Stimulated activated naive B cell treated with anti-CD40 and anti-IgM and Interleukin-4, amounts not matched to agents 10 μg/mL and 1 μg/mL and 100 μg/mL, for 72 hours (primary cell): ENCODE measurements at places on chromosomes 3 and 15.
A peak's percentile ranks its signal among the peaks of the same experiment; 100 is the strongest.

GRCh38 chr15:100860829-100861510 lies 18.7 kb upstream of the ALDH1A3 start:
- no peak overlapping the region for H3K4me3 ChIP-seq
- peaks cover 16% of the 10 kb centered on the region for H3K27me3 ChIP-seq
- peaks cover 7% of the 10 kb centered on the region for H3K4me1 ChIP-seq
- H3K36me3 ChIP-seq = no peaks in the 10 kb centered on the region
- H3K27ac ChIP-seq = no peak overlapping the region

- no peaks in the 10 kb centered on the region for H3K36me3 ChIP-seq
- DNase-seq = no peak
- peaks cover 38% of the 10 kb centered on the region for H3K27me3 ChIP-seq
- H3K4me3 ChIP-seq = no peak overlapping the region
- H3K27ac ChIP-seq = no peak overlapping the region
These were observed 44.0 kb upstream of the SMAD6 start for GRCh38 chr15:66658044-66658443.

DNA sequence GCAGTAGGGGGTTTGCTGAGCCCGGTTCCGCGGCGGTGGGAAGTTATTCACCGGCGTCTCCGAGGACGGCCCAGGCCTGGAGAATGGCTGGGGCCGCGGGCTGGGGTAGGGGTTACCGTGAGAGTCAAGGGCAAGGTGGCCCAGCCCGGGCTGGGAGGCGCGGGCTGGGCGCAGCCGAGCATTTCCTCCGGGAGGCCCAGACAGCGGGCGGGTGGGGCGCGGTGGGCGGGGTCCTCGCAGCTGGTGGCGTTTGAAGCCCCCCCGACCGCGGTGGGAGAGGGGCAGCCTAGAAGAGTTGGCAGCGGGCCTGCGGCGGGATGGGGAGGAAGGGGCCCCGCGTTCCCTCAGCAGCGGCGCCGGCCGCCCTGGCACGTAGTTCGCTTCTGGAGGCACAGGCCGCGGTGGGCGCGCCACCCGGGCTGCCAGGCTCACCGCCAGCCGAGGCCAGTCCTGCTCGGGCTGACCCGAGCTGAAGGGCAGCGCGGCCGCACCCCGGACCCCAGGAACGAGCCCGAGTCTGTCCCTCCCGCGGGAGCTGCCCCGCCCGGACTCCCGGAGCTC lies 960 bp upstream of the KLF13 start:
- no peak for DNase-seq
- peak overlapping the region; percentile 95 for H3K4me3 ChIP-seq
- H3K27ac ChIP-seq = peak overlapping the region; percentile 97

DNA sequence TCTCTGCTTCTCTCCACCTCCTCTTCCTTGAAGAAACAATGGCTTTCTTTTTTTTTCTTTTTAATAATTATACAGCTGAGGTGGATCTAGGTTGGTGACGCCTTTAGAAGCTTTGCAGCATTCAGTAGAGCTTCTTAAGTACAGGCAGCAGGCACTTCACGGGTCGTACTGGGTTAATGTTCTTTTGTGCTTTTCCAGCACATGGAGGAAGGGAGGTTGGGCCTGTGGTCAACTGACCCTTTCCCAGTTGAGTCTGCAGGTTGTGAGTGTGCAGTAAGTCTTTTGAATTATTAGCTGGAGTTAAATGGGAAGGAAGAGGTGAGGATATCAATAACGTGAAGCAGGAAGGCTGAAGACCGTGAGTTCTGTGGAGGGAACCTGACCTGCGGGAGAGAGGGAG lies 7.0 kb downstream of the TRAK1 start:
- H3K4me1 ChIP-seq = peaks cover 52% of the 10 kb centered on the region
- H3K27me3 ChIP-seq = no peaks in the 10 kb centered on the region
- DNase-seq = no peak
- no peak overlapping the region for H3K4me3 ChIP-seq
- H3K36me3 ChIP-seq = peaks cover 29% of the 10 kb centered on the region

DNA sequence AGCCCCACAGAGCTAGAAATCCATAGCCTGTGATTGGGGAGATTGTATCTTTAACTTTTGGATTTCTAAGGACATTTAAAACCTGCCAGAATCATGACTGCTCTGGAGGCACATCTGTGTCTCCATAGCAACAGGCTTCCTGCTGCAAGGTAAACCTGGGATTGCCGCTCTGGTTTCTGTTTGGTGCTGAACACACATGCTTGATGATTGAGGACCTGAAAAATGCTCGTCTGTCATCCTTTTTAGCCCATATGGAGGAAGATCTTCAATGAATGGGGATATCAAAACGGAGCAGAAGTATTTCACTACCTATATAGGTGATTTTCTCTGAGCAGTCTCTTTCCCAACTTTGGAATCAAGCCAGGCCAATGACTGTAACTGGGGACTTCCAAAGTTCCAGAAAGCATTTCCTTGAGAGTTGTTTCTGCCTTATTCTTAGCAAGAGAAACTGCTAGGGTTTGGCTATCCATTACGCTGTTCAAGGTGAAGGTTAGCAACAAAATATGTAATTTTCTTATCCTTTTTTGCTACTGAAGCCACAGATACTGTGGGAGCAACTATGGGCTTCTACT lies 96.5 kb upstream of the TNIK start:
- no peak for DNase-seq
- no peaks in the 10 kb centered on the region for H3K4me1 ChIP-seq
- no peak overlapping the region for H3K4me3 ChIP-seq
- no peaks in the 10 kb centered on the region for H3K27me3 ChIP-seq

GRCh38 chr3:146594843-146595482 lies 10.2 kb downstream of the PLSCR5 start:
- no peaks in the 10 kb centered on the region for H3K4me1 ChIP-seq
- no peaks in the 10 kb centered on the region for H3K27me3 ChIP-seq
- DNase-seq = no peak
- no peaks in the 10 kb centered on the region for H3K36me3 ChIP-seq

DNA sequence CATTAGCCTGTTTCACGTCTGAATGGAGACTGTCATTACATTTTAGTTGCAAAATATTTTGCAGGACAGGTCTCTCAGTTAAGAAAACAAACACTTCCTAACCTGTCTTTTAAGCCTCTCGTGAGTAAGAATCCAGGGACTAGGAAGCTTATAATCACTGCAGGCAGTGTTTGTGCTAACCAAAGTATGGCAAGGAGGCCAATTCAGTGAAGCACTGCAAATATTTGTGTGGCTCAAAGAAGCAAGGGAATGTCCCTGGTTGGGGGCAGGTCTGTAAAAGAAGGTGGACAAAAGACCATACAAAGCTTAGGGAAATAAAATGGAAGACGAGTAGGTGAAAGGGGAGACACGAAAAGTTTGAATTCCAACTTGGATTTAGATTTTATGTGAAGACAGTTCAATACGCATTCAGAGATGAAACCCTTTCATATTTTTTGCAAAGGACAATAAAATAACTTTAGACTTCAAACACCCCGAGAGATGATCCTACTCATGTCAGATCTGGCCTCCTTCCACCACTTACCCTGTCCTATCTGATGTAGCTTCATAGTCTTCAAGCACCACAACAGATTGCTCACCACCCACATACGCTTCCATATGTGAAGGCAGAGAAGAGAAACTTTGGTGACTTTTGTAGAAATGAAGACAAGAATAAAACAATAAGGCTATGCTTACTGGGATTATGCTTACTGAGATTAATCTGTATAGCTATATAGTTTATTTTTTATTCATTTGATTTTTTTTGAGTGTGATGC lies 240.9 kb downstream of the TUSC7 start:
- H3K36me3 ChIP-seq = no peaks in the 10 kb centered on the region
- H3K4me3 ChIP-seq = no peak overlapping the region
- no peak for DNase-seq
- no peaks in the 10 kb centered on the region for H3K27me3 ChIP-seq

DNA sequence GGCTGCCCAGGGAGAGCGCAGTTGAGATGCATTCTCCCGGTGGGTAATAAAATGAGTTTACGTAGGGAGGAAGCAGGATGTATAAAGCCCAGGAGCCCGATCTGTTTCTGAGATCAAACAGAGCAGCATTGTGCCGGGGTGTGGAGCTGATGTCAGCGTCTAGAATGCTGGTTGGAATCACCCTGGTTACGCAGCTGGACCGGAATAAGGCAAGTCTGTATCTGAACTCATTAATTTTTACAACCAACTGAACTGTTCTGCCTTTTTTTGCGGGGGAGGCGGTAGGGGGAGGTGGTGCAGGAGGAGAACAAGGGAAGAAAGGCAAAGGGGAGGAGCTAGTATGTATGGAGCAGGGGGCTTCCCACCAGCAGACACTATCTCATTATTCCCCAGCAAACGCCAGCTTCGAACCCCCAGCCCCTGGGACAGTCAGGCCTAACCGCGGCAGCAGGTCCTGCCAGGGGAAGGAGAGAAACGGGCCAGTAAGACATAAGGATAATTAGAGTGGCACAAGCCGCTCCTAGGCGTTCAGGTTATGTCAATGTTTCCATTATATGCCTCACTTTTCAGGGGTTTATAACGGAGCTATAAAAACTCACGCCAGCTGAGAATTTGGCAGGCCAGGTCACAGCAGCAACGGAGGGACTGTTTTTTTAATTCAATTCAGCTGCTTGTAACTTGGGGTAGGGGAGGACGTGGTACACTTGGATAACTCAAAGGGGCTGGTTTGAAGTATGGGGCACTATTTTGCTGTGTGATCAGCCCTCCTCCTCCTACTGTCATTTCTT lies 175.3 kb upstream of the HES1 start:
- no peak for DNase-seq
- H3K4me1 ChIP-seq = peaks cover 6% of the 10 kb centered on the region
- no peak overlapping the region for H3K4me3 ChIP-seq
- H3K27me3 ChIP-seq = peaks cover 55% of the 10 kb centered on the region

DNA sequence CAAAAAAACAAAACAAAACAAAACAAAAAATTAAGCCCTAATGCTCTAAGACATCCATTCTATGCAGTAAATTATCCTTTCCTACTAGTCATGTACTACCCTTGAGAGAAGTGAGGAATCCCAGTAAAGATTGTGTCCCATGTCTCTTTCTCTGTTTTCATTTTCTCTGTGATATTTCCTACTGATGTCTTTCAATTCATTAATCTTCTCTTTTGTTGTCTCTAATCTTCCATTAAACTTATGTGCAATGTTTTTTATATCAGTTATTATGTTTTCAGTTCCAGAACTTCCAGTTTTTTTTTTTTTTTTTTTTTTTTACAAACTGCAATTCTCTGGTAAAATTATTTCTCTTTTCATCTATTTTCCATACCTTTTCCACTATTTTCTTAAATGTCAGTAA lies 44.1 kb upstream of the SLC12A8 start:
- H3K4me3 ChIP-seq = no peak overlapping the region
- peaks cover 31% of the 10 kb centered on the region for H3K36me3 ChIP-seq
- H3K4me1 ChIP-seq = peaks cover 5% of the 10 kb centered on the region
- no peak for DNase-seq
- no peaks in the 10 kb centered on the region for H3K27me3 ChIP-seq

- no peaks in the 10 kb centered on the region for H3K36me3 ChIP-seq
- H3K4me1 ChIP-seq = no peaks in the 10 kb centered on the region
- no peaks in the 10 kb centered on the region for H3K27me3 ChIP-seq
- H3K4me3 ChIP-seq = no peak overlapping the region
- H3K27ac ChIP-seq = no peak overlapping the region
These were observed 270.5 kb downstream of the ARRDC4 start for GRCh38 chr15:98230975-98231374.

GRCh38 chr15:67955252-67955651 lies 98.9 kb upstream of the PIAS1 start:
- no peaks in the 10 kb centered on the region for H3K27me3 ChIP-seq
- no peaks in the 10 kb centered on the region for H3K4me1 ChIP-seq
- no peaks in the 10 kb centered on the region for H3K36me3 ChIP-seq
- H3K27ac ChIP-seq = no peak overlapping the region
- no peak for DNase-seq

- DNase-seq = no peak
- no peak overlapping the region for H3K27ac ChIP-seq
- peaks cover 10% of the 10 kb centered on the region for H3K4me1 ChIP-seq
- peaks cover 64% of the 10 kb centered on the region for H3K27me3 ChIP-seq
- H3K36me3 ChIP-seq = no peaks in the 10 kb centered on the region
These were observed 5.6 kb downstream of the CTXND1 start for GRCh38 chr15:80246425-80246894.

- no peak overlapping the region for H3K27ac ChIP-seq
- DNase-seq = no peak
- H3K27me3 ChIP-seq = no peaks in the 10 kb centered on the region
These were observed 113.3 kb upstream of the GBE1 start for GRCh38 chr3:81874738-81875137.

DNA sequence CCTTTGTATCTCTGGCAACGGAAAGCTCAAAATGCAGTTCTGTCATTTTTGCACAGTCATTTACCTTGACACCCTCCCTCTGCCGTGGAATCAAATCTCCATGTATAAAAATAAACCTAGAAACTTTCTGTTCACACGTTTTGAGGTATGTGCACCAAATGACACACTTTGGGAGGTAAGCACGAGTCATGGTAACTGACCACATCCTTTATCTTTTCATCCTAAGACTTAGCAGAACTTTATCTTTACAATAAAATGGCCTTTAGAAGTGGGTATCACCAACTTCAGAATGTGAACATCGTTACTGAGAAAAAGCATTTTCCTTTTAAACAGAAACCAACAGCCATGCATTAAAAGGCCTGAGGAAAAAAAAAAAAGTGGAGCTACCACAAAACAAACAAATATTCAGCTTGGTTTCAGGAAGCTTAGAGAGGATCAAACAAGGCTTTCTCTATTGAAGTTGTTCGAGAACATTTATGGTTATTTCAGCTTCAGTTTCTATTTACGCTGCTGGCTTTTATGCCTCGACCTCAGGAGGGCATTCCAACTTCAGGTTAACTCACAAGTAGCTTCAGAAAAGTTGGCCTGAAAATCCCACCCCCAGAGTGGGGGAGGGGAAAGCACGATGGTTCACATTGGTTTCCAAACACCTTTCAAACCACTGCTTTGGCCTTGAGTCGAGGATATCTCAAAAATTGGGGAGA lies 171.1 kb upstream of the ICE2 start:
- H3K36me3 ChIP-seq = no peaks in the 10 kb centered on the region
- no peak overlapping the region for H3K4me3 ChIP-seq
- no peak for DNase-seq
- H3K4me1 ChIP-seq = peaks cover 13% of the 10 kb centered on the region
- H3K27ac ChIP-seq = no peak overlapping the region

- no peak overlapping the region for H3K4me3 ChIP-seq
- no peaks in the 10 kb centered on the region for H3K27me3 ChIP-seq
- H3K36me3 ChIP-seq = peaks cover 25% of the 10 kb centered on the region
- no peak overlapping the region for H3K27ac ChIP-seq
- DNase-seq = no peak
- no peaks in the 10 kb centered on the region for H3K4me1 ChIP-seq
These were observed 102.0 kb downstream of the SCAPER start for GRCh38 chr15:76803049-76803571.

GRCh38 chr15:57286446-57287122 lies 89.7 kb upstream of the CGNL1 start:
- peak overlapping the region; percentile 51 for H3K4me3 ChIP-seq
- peaks cover 91% of the 10 kb centered on the region for H3K4me1 ChIP-seq
- DNase-seq = no peak
- no peaks in the 10 kb centered on the region for H3K27me3 ChIP-seq
- peak overlapping the region; percentile 91 for H3K27ac ChIP-seq

GRCh38 chr15:85178308-85178707 lies 196.7 kb downstream of the PDE8A start:
- no peak overlapping the region for H3K27ac ChIP-seq
- no peaks in the 10 kb centered on the region for H3K36me3 ChIP-seq
- no peaks in the 10 kb centered on the region for H3K4me1 ChIP-seq
- DNase-seq = no peak

- no peak overlapping the region for H3K27ac ChIP-seq
- H3K4me3 ChIP-seq = no peak overlapping the region
- no peaks in the 10 kb centered on the region for H3K36me3 ChIP-seq
- H3K4me1 ChIP-seq = no peaks in the 10 kb centered on the region
- H3K27me3 ChIP-seq = peaks cover 5% of the 10 kb centered on the region
These were observed 49.0 kb downstream of the KY start for GRCh38 chr3:134601539-134602439.
